ENCODE measurements at places on chromosomes 5 and 9. TPM values are rescaled to one million over a fixed set of nuclear protein-coding genes. Genes with fewer than 3 reads are reported as not detected.

DNA sequence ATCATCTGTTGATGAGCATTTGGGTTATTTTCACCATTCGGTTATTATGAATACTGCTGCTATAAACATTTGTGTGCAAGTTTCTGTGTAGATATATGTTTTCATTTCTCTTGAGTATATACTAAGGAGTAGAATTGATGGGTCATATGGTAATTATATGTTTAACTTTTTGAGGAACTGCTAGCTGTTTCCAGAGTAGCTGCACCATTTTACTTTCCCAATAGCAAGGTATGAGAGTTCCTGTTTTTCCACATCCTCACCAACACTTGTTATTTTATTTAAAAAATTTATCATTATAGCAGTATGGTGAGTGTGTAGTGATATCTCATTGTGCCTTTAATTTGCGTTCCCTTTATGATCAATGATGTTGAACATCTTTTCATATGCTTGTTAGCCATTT lies 29.2 kb downstream of the CD14 start:
- no peak for DNase-seq
- H3K4me3 ChIP-seq, result no peak overlapping the region
- no peaks in the 10 kb centered on the region for H3K27me3 ChIP-seq
- H3K36me3 ChIP-seq, result no peaks in the 10 kb centered on the region

The SPINK13 gene
- total RNA-seq, result not detected

The GABRB2 gene
- total RNA-seq, result 0.59 TPM

The SMU1 gene
- total RNA-seq, result 31.1 TPM

- no peaks in the 10 kb centered on the region for H3K27me3 ChIP-seq
- no peak for DNase-seq
- no peak overlapping the region for H3K4me3 ChIP-seq
- H3K36me3 ChIP-seq, result peaks cover 74% of the 10 kb centered on the region
These were observed 27.5 kb upstream of the GLIPR2 start for GRCh38 chr9:36109071-36109470.

All from osteoblast (primary cell).